ENCODE measurements at places on chromosomes 2 and 18.

GRCh38 chr18:6576718-6577375 is 152.7 kb upstream of the ARHGAP28 start:
- no peak for DNase-seq

DNA sequence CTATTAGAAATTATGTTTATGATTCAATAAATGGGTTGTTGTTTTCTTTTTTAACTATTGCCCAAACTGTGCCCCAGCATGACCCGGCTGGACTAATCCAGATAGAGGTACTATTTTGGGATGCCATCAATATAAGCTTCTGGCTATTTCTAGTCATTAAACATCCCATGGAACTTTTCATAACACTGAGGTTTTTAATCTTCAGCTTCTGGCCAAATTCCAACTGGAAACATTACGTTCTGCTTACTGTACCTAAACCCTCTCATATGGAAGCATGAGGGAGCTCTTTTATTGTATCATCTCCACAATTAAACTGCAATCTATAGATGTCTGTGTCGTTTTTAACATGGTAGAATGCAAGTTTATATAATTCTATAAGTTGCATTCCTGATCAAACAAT is 674.7 kb downstream of the ARHGAP15 start:
- no peak for DNase-seq

DNA sequence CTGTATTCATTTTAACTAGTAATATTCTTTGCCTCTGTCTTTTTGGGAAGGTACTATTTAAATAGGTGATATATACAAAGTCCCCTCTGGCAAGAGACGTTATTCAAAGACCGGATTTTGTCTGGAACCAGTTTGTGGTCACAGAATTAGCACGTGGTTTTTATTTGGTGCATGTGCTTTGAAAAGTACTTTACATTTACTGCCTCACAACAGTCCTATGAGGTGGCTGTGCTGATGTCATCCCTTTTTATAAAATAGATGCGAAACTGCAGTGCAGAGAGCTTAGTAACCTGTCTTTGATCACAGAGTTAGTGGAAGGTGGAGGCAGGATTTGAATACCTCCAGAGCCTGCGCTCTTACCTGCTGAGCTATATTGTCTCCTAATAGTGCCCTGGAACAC is 4.0 kb downstream of the LPIN1 start:
- peak; percentile 36 for DNase-seq

DNA sequence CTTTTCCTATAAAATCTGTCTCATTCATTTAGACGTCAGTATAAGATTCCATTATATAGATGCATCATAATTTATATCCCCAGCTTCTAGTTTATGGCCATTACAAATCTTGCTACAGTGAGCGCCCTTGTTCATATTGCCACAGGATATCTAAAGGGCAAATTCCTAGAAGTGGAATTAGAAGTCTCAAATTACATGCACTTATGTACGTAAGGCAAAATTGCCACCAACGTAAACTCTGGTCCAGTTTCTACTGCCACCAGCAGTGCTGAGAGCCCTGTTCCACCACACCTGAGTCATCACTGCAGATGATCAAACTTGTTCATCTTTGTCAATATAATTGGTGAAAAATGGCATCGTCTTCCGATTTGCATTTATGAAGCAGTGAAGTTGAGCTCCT is 90.9 kb upstream of the ID2 start:
- DNase-seq: no peak

DNA sequence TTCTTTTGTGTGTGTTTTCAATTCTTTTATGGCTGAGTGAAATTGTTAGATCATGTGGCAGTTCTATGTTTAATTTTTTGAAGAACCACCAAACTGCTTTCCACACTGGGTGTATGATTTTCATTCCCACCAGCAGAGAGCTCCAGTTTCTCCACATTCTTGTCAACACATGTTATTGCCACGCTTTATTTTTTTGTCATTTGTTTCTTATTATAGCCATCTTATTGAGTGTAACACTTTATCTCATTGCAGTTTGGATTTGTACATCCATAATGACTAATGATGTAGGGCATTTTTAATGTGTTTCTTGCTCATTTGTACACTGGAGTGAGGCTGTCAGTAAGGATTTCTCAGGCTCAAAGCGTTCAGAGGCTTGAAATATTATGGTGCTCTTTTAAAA is 184.2 kb downstream of the PIEZO2 start:
- DNase-seq: no peak

GRCh38 chr18:51151568-51152511 is 45.6 kb downstream of the MEX3C start:
- DNase-seq: no peak

DNA sequence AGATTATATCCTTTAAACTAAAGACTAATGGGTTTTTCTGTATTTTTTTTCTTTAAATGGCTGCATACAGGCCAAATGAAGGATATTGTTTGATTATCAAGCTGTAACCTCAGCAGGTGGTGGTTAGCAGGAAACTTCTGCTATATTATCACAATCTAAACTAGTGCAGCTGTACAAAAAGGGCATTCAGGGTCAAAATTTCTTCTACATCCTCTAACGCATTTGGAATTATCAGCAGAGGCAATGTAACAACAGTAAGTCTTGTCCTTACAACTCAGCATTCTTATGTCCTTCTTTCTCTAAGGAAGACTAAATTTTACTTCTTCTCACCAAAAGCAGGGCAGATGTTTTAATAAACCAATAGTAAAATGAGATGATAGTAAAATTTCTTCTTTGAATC is 135.8 kb upstream of the FN1 start:
- no peak for DNase-seq

GRCh38 chr2:144099340-144099739 is 420.6 kb downstream of the ZEB2 start:
- DNase-seq: no peak
